ENCODE measurements at places on chromosomes 7 and 10.

DNA sequence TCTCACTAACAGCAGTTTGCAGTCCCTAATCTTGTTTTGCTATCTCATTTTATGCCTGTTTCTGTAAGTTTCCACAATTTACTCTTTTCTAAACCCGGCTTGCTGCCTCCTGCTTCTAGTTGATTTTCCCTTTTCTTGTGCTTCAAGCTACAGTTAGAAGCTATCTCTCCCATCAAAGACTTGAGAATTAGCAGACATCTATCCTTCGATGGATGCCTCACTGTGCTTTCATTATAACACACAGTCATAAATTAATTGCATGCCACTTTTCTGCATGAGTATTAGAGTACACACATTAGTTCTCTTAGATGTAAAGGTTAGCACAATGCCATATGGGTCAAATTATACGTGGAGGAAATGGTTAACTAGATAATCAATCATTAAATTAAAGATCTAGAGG is 48.7 kb downstream of the SEMA3A start:
- DNase-seq = no peak

- no peak for DNase-seq
These were observed 40.5 kb downstream of the C1QL3 start for GRCh38 chr10:16481052-16481728.

- no peak for DNase-seq
These were observed 1.9 kb downstream of the TBXAS1 start for GRCh38 chr7:139830782-139831501.

DNA sequence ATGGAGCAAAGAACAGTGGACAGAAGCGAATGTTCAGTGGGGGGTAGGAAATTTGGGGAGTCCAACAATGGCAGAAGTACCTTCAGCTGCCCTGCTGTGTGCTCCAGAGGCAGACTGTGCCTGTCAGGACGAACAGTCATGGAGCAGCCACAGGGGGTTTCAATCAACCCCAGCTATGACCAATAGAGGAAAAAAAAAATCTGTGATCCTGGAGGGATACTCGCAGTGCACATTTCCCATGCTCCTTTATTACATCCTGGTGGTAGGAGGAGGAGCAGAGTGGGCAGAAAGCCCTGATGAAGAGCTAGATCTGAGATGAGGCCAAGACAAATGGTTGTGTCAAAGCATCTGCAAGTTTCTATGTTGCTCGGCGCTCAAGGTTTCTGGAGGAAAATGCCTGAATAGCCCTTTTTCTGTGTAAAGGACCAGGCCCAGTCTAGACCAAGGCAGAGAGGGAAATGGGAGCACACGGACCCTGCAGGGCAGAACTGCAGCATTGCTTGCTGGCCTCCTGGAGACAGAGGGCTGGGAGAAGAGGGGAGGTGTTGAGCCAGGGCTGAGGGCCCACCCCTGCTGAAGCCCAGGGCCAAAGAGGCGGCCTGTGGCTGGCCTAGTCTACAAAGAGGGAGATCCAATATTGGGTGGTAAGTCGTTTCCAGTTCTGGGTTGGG is 201.5 kb downstream of the GRID1 start:
- peak; percentile 4 for DNase-seq

- no peak for DNase-seq
These were observed 45.6 kb downstream of the CHRM2 start for GRCh38 chr7:136914016-136914415.

DNA sequence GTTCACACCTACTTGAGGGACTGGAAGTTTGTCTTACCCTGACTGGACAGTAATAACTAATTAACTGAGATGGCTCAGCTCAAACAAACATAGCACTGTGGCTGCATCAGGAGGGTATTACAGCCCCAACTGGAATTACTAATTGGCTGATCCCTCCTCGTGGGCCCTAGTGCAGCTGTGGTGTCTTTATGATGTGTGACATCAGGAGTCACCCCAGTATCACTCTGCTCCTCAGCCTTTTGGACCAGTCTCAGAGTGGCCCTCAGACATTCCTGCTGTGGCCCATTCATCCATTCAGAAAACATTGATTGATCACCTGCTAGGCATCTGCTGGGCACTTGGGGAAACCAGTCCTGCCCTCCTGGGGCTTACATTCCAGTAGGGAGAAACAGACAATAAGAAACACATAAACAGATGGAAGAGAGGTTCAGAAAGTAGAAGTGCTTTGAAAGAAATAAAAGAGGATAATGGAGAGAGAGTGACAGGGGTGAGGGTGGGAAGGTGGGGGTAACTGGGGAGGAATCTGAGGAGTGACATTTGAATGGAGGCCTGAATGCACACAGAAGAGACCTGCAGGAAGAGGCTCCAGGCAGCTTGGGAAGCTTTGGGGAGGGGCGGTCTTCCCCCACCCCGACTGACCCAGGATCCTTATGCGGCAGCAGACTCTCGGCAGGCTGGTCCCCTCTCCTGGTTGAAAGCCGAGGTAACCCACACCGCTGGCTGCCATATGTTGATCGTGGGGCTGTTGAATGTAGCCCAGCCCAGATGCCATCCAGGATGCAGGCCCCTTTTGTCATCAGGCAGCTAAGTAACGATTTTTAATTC is 113.1 kb downstream of the C10orf105 start:
- no peak for DNase-seq

DNA sequence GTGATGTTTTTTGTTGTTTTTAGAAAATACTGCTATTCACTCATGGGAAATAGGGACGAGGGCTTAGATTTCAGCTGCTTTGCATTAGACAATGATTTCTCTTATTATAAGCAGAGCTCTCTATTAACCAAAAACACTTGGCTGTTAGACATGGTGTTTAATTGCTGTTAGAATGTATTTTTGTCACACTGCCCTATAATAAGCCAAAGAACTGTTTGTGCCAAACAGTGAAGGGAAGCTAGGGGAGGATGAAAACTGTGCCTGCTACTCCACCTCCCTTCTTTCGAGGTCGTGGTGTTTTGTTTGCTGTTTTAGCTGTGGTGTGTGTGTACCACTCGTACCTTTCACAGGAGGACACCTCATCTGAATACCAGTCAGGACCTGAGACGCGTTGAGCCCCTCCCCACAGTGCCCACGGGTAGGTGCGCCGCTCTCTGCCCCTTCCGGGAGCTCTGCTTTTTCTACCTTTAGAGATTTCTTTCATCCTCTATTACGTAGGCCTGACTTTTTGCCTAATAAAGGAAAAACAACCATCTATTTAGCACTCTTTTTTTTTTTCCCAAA is 57.9 kb downstream of the CUX1 start:
- DNase-seq = no peak
